ENCODE measurements at places on chromosomes 12 and 14.

- no peak for DNase-seq
Observed at GRCh38 chr14:105427936-105428485, 8.4 kb downstream of the MTA1 start.

DNA sequence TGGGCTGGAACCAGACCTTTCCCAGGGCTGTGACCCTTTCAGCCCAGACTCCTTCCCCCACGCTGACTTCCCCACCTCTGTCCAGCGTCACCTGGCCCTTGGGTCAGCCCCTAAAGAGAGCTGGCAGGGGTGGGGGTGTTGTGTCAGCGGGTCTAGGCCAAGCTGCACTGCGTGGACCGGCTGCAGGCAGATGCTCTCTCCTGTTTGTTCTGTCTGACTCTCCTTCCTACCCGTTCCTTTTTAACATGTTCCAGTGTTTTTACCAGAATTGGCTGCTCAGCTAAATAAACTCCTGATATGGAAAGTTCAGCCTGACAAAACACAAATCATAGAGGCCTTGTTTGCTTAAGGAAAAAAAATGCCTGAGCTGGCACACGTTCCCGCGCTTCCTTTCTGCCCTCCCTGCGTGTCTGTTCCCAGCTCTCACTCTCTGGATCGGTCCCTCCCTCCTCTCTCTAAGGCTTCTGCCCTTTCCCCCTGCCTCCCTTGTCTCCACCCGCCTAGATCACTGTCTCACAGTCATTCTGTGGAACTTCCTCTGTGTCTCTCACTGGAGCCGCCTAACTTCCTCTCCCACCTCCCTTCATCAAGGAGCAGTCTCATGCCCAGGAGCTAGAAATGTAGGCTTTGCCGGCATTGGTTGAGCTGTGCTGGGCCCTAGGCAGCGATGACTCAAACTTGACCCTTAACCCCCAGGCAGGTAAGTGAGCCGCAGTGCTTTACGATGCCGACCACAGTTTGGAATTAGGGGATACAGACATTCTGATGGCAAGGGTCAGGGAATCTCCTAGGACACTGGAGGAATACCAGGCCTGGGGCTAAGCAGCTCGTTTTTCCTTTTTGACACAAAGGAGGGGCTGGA lies 15.5 kb upstream of the MLXIP start:
- no peak for DNase-seq

DNA sequence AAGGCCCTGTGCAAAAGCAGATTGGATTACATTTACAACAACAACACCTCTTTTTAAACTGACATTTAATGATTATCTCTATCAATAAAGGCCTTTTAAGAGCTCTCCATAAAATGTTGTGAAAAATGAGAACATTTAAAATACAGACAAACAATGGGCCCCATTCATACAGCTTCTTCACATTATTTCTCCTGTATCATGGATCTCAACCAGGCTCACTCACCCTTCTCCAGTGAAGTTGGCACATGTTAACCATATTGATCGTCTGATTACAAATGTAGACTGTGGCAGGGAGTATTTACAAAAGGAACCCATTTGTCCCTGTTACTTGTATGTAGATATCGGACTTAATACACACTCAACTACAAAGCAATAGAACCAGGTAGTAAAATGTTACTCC lies 220.2 kb upstream of the BTG1 start:
- no peak for DNase-seq

DNA sequence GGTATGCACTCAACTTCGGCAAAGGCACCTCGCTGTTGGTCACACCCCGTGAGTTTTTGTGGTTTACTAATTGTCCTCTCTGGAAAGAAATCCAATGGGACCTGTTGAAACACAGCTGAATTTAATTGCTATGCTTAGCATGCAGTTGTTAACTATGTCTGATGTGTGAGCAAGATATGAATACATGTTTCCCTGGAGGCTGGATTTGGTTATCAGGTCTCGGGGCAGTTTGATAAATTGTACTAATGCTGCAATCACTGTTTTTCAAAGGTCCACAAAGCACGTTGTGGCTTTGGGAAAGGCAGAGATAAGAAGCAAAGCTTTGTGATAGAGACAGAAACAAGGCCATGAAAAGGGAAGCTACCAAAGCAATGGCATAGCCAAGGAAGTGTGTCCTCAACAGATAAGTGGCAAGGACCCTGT lies 91.3 kb downstream of the DAD1 start:
- DNase-seq, result no peak
